ENCODE measurements at places on chromosomes 11 and 22. TPM values are rescaled to one million over a fixed set of nuclear protein-coding genes. Genes with fewer than 3 reads are reported as not detected.

The SYT9 gene
- total RNA-seq = 3.7 TPM

The SUSD2 gene
- total RNA-seq = 1.4 TPM

DNA sequence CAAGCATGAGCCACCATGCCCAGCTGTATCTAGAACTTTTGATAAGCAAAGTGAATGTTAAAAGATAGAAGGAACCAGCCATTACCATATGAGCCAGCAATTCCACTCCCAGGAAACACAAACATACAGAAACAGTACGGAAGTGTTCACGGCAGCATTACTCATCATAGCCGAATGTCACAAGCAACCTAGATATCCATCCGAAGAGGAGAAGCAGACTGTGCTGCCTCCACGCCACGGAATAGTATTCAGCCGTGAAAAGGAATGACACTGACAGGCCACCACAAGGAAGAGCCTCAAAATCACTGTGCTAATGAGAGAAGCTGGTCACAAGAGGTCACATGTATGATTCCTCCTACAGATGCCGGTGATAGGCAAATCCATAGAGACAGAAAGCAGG lies 17.6 kb upstream of the MGAT3 start:
- DNase-seq = no peak

The CYTH4 gene
- total RNA-seq = not detected

DNA sequence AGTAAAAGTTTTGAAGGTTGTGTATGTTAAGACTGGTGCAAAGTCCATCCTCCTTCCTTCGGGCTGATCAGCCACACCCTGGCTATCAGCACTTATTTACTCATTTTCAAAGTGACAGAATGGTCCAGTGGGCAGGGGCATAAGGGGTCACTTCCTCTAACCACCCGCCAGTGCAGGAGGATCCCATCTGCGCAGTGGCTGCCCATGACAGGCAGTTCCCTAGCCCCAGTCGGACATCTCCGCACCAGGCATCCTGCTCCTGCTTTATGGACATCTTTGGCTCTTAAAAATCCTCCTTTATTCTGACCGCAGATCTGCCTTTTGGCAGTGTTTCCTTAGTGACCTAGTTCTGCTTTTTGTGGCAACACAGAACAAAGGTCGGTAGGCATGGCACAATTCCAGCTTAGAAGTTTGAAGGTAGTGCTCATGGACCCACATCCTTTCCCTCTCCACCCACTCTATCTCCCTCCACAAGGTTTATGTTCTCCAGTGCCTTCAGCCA lies 55.9 kb downstream of the BMAL1 start:
- no peak for DNase-seq

DNA sequence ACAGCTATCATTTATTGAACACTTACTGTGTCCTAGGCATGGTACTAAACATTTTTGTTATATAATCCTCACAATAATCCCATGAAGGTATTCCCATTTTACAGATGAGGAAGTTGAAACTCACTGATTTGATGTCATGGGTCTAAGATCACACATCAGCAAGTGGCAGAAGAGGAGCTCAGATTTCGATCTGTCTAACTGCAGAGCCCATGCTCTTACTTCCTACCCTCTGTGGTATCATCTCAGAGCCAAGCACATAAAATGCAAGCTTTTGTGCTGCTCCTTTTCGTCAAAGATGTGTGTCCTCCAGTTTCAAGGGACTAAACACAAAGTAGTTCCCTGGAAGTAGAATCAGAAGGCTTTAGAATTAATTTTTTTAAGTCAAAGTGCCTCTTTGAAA lies 71.1 kb downstream of the ARFGAP2 start:
- DNase-seq = no peak

- DNase-seq = no peak
These were observed 35.0 kb downstream of the LDLRAD3 start for GRCh38 chr11:35978891-35979290.

DNA sequence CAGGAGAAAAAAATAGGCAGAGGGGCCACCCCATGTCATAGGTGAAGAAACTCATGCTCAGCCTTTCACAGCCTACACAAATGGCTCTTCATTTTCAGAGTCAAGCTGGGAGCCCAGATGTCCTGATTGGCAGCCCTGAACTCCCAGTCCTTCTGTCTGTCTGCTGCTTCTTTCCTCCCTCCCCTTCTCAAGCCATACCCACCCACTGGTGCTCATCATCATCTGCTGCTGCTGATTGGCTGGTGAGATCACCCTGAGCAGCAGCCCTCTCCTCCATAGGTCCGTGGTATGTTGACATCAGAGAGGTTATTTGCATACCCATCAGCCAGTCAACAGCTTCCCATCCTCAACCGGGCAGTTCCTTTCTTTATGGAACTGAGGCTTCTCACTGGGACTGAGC lies 46.1 kb upstream of the PRDM11 start:
- DNase-seq = no peak

DNA sequence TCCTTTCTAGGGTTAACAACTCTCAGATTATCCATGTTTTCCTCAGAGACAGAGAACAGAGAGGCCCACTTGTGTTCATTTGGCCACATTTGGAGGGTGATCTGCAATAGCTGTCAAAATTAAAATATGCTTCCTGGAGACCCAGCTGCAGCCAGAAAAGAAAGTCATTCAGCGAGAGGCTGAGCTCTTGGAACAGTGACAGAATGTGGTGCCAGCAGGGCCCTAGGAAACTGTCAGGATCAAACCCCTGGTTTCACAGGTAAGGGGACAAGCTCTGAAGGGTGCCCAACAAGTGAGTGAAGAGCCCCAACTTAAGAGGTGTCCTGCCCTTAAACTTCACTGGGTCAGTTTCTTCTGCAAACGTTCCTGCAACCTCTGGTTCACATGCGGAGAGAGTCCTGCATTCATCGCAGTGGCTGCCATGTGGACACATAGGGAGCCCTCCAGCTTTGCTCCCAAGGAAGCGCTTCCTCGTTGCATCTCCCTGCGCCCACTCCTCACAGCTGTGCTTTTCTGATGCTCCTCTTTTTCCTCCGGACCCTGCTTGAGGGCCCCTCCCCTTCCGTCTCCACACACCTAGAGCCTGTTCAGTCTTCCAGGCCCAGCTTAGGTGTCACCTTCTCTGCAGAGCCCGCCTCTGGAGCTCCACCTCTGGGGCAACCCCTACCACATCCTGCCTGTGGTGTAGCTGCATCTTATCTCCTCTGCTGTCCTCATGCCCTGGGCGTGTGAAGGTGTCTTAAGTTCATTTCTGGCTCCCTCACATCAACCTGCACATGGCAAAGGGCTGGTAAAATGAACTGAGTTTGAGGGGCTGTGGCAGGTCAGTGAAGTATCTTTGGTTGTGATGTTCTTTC lies 3.9 kb downstream of the UCP3 start:
- no peak for DNase-seq

- no peak for DNase-seq
These were observed 20.1 kb downstream of the TMPRSS6 start for GRCh38 chr22:37089434-37089833.

The MS4A12 gene
- total RNA-seq = not detected

The HTATIP2 gene
- 11.1 TPM for total RNA-seq

DNA sequence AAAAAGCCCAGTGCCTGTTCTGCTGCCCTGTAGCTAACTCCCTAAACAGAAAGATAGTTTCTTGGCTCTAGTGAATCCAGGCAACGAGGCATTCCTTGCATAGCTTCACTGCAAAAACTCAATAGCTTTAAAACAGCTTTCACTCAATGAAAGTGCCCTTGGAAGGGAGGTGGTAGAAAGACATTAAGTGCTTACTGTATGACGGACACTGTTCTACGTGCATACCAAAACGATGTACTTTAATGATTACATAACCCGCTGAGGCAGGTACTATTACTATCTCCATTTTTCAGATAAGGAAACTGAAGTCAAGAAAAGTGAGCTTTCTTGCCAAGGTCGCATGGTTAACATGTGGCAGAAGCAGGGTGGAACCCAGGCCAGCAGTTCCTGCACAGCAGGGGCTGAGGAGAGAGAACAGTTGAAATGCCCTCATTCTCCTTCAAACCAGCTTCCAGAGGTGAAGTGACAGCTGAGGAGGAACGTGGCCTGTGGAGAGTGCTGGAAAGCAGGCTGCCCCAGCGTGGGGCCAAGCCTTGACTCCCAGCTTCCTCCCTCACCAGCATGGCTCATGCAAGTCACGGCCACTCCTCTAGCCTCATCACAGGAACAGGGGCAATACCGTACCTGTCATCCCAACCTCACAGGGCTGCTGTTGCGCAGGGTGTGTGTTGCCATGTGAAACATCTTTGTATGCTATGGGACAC lies 227.5 kb upstream of the NARS2 start:
- no peak for DNase-seq

DNA sequence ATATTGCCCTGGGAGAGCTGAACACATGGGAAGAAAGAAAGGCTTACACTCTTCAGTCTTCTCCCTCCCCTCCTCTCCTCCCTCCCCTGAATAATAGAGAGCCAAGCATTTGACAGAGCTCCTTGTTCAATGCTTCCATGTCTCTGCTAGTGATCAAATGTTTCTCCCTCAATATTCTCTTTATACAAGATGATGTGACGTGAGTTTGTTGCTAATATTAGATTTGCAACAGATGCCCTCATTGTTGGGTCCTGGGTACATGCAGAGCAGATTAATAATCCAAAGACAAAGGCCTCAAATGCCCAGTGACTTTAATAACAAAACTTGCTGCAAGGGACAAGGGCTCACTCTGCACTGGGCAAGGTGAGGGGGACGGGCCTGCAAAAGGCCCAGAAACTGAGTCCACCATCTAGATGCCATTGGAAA lies 7.1 kb upstream of the ENDOD1 start:
- DNase-seq = no peak

The LRRC51 gene
- 4.3 TPM for total RNA-seq

GRCh38 chr11:78080818-78081495 lies 1.3 kb upstream of the NDUFC2 start:
- no peak for DNase-seq

DNA sequence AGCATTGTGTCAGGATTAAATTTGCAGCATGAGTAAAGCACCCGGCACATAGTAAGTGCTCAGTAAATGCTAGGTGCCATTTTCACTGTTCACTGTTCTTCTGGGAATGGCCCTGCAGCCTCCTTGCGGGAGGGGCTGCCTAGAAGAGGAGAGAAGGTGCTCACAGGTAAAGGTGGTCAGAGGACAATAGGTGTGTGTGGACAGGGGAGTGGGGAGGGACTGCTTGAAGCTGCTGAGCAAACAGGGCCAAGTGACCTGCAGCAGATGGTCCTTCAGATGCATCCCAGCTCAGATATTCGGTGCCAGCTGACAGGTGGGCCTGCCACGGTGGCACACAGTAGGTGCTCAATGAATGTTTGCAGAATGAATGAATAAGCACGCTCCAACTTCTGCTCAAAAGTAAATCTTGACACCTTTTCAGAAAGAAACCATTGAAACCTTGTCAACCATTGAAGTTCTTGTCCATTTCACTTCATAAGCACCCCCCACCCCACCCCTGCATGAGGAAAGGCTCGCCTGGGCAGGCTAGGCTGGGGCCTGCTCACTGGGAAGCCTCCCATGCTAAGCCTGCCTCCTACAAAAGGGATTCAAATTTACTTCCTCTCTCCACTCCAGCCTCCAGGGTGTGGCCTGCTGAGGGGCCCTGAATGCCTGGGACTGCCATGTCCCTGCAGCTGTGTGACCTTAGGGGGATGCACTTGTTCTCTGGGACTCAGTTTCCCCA lies 1.6 kb downstream of the KIAA0930 start:
- DNase-seq = no peak

The KCNQ1 gene
- 8.4 TPM for total RNA-seq

GRCh38 chr11:112977755-112978154 lies 16.5 kb downstream of the NCAM1 start:
- DNase-seq = no peak

- no peak for DNase-seq
These were observed 26.8 kb downstream of the PGM2L1 start for GRCh38 chr11:74371269-74372052.

DNA sequence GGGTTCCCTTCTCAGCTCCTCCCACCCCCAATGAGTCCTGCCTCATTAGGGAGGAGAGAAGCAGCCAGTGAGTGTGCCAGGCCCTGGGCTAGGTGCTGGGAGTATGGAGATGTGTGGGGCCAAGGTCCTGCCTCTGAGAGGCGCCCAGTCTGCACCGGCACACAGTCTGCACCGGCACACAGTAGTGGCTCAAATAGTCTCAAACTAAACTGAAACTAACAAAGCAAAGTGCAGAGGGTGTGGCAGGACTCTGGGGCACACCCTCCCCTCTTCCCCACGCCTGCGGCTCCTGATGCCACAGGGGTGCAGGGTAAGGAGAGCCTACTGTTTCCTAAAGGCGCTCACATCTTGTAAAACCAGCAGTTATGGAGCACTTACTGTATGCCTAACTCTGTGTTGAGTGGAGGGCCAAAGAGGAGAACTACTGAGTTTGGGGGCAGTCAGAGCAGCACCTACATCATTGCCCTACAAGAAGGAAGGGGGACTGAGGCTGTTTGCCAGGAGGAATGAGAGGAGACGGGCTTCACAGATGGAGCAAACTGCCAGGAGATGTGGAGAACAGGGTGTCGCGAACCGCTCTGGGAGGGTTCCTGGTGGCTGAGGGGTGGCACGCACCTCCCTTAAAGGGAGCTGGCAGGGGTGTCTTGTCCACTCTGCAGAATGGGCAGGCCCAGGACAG lies 939 bp upstream of the SH3BP1 start:
- no peak for DNase-seq

DNA sequence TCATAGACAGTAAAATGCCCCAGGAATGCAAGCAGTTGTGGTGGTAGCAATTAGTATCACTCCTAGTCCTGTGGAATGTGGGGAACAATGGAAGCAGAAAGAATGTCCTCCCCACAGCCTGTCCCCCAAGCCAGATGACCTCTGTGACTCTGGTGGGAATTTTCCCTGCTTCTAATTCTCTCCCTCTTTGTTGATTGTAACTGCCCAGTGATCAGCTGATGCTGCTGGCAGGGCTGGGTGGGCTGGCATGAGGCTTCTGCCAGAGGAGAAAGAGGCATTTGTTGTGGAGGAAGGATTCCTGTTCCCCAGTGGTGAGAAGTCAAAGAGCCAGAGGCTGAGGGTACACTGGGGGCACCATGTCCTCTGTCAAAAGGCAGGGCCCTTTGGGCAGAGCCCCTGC lies 116.7 kb upstream of the NCAM1 start:
- DNase-seq = no peak

GRCh38 chr11:90251599-90251998 lies 28.8 kb upstream of the CHORDC1 start:
- no peak for DNase-seq

DNA sequence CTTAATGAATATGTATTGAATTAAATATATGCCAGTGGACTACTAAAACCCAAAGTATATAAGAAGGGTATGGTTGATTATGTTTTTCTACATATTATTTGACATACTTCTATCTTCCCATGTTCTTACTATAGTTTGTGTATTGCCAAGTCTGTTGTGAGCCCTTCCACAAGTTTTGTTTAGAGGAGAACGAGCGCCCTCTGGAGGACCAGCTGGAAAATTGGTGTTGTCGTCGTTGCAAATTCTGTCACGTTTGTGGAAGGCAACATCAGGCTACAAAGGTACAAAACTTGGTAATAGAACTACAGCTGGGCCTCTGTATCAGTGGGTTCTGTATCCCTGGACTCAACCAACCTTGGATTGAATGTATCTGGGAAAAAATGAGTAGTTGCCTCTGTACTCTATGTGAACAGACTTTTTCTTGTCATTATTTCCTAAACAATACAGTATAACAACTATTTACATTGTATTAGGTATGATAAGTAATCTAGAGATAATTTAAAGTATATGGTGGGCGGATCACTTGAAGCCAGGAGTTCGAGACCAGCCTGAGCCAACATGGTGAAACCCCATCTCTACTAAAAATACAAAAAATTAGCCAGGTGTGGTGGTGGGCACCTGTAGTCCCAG lies 38.7 kb upstream of the TTC36 start:
- peak; percentile 30 for DNase-seq

The ABTB2 gene
- total RNA-seq = 2.6 TPM

GRCh38 chr11:103993507-103993906 lies 42.9 kb upstream of the DDI1 start:
- DNase-seq = no peak

The NOX4 gene
- total RNA-seq = 17.9 TPM

- peak; percentile 48 for DNase-seq
These were observed 563 bp downstream of the GATD1 start for GRCh38 chr11:776561-777287.

The YWHAH gene
- total RNA-seq = 57.8 TPM
